ENCODE measurements at places on chromosomes 2 and 18. TPM values are rescaled to one million over a fixed set of nuclear protein-coding genes. Genes with fewer than 3 reads are reported as not detected.

Gene FAM237A
- not detected for total RNA-seq

Gene GPAT2
- total RNA-seq: 2.3 TPM

Gene FLACC1
- 0.74 TPM for total RNA-seq

Gene EVX2
- under 0.01 TPM for total RNA-seq

Gene TEX44
- not detected for total RNA-seq

Gene SLC9A4
- under 0.01 TPM for total RNA-seq

Gene HRH4
- total RNA-seq: under 0.01 TPM

Gene CABLES1
- 9.4 TPM for total RNA-seq

Gene GAREM1
- 4.1 TPM for total RNA-seq

Gene TMEM163
- not detected for total RNA-seq

Gene ITGA6
- total RNA-seq: 5.7 TPM

Gene TMEM214
- 33.6 TPM for total RNA-seq

All from smooth muscle cell of bladder (primary cell).